Smooth muscle cell of trachea (primary cell): ENCODE measurements at places on chromosomes 3 and 15. TPM values are rescaled to one million over a fixed set of nuclear protein-coding genes. Genes with fewer than 3 reads are reported as not detected.

The POC1A gene
- 5.5 and 15.0 TPM in 2 replicates for total RNA-seq

The RASGRF1 gene
- under 0.01 TPM in 1 of 2 replicates, not detected in the other for total RNA-seq

The SNX33 gene
- 21.4 and 37.2 TPM in 2 replicates for total RNA-seq

The SLC24A5 gene
- total RNA-seq = not detected in 2 replicates

The SCN5A gene
- total RNA-seq = 0.29 and 1.2 TPM in 2 replicates

The SIDT1 gene
- total RNA-seq = not detected in 2 replicates

The UQCC5 gene
- total RNA-seq = 2.6 and 20.4 TPM in 2 replicates

The PCSK6 gene
- 0.15 and 0.50 TPM in 2 replicates for total RNA-seq

The XIRP1 gene
- under 0.01 TPM in 1 of 2 replicates, not detected in the other for total RNA-seq

The ROBO1 gene
- 48.6 and 67.2 TPM in 2 replicates for total RNA-seq

The SCN11A gene
- under 0.01 and 0.17 TPM in 2 replicates for total RNA-seq
